ENCODE measurements at places on chromosomes 1 and 21. TPM values are rescaled to one million over a fixed set of nuclear protein-coding genes. Genes with fewer than 3 reads are reported as not detected.

- H3K4me3 ChIP-seq = no peak within 1 kb of the TSS
- H3K27ac ChIP-seq = no peak within 1 kb of the TSS
- DNase-seq = no peak
- no peaks in the 10 kb centered on the region for H3K27me3 ChIP-seq
- H3K36me3 ChIP-seq = no peaks in the 10 kb centered on the region
Measured at GRCh38 chr1:162376691-162377090, at the start of gene SPATA46. TSS of gene SPATA46 (minus strand) at chr1:162376854. CDS start at chr1:162376790, 64 bp downstream.

DNA sequence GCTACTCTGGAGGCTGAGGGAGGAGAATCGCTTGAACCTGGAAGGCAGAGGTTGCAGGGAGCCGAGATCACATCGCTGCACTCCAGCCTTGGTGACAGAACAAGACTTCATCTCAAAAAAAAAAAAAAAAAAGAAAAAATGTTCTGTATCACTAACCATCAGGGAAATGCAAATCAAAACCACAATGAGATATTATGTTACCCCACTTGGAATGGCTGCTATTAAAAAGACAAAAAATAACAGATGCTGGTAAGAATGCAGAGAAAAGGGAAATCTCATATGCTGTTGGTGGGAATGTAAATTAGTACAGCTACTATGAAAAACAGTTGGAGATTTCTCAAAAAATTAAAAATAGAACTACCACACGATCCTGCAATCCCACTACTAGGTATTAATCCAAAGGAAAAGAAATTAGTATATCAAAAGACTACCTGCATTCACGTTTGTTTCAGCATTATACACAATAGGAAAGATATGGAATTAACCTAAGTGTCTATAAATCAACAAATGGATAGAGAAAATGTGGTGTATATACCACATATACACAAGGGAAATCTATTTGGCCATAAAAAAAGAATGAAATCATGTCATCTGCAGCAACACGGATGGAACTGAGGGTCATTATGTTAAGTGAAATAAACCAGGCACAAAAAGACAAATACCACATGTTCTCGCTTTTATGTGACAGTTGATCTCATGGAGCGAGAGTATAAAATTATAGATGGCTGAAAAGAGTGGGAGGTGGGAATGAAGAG is 62.6 kb downstream of the ABL2 start:
- H3K4me3 ChIP-seq = no peak overlapping the region
- H3K27ac ChIP-seq = no peak overlapping the region
- H3K36me3 ChIP-seq = no peaks in the 10 kb centered on the region

- no peak overlapping the region for H3K4me3 ChIP-seq
- H3K27me3 ChIP-seq = no peaks in the 10 kb centered on the region
- DNase-seq = peak; percentile 78
- no peaks in the 10 kb centered on the region for H3K4me1 ChIP-seq
- peaks cover 33% of the 10 kb centered on the region for H3K36me3 ChIP-seq
Measured at GRCh38 chr1:202131956-202132821, 9.5 kb downstream of the GPR37L1 start.

Gene PLA2G2A
- 1,320 TPM for total RNA-seq

Gene ATAD3C
- 2.8 TPM for total RNA-seq

Gene KCNK2
- total RNA-seq = not detected

Gene SERPINC1
- total RNA-seq = 0.31 TPM

Gene OR2L13
- total RNA-seq = not detected

Gene GJB3
- 0.28 TPM for total RNA-seq

Measured in right atrium auricular region (tissue), 2 donors.